ENCODE measurements at places on chromosomes 1 and 21.

GRCh38 chr1:7247158-7247557 is 461.9 kb downstream of the CAMTA1 start:
- DNase-seq: no peak

- DNase-seq: peak; percentile 69
Observed at GRCh38 chr1:67831850-67832513, 1.3 kb downstream of the GNG12 start.

DNA sequence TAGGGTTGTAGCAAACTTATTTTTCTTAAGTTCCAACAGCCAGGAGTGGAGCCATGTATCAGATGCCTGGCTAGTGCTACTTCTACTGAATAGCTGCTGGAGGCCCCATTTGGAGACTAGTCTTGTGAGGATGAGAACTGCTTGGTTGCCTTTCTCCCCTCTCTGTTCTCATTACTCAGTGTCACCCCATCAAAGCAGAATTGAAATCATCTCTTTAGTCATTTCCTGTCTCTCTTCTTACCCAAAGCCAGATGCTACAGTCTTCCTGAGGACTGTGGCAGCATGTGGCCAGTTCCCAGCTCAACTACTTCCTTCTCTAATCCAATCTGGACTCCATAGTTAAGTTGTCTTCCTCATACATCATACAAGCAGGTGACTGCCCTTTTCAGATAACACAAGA is 197.5 kb downstream of the BRINP2 start:
- no peak for DNase-seq

- DNase-seq: no peak
Observed at GRCh38 chr21:34364921-34365320, 1.1 kb downstream of the KCNE2 start.

GRCh38 chr1:229128066-229128608 is 142.8 kb upstream of the RAB4A start:
- DNase-seq: no peak

DNA sequence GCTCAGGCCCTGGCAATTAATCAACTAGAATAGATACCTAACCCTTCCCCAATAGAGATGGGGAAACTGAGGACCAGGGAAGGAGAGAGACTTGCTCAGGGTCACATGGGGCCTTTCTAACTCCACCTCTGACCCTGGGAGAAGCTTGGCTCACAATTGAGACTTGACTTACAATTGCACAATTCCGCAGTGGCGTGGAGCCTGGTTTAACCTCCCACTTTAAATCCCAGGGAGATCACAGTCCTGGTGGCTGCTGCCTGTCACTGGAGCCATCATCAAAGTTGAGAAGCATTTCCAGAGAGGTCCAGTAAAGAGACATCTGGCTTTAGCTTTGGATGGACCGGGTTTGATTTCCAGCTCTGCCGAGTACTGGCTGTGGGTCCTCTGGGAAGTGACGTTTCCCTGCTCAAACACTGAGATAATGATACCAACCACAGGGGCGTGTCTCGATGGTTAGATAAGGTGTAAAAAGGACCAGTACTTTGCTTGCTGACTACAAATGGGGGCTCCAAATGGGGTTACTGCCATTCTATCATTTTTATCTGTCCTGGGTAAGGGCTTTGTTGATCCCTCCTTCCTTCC is 39.3 kb downstream of the TRIM62 start:
- DNase-seq: no peak

DNA sequence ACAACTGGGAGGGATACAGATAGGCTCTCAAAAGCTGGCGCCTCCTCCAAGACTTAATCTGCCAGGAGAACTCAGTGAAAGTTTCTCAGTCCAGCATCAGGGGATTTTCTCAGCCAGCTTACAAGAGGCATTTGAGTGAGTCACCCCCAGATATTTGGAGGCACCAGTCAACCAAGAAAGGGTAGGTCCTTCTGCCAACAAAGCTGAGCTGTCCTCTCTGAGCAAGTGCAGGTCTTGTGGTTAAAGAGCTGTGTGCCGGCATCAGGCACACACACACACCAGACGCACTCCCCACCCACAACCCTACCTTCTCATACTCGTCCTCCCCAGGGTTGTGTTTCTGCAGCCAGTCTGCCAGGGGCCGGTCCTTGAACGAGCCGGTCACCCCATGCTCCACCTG is 27.0 kb upstream of the PPP1R15B start:
- DNase-seq: no peak

- no peak for DNase-seq
Observed at GRCh38 chr1:30303387-30303786, 420.0 kb downstream of the MATN1 start.

GRCh38 chr1:186518822-186519381 is 58.0 kb upstream of the PDC start:
- no peak for DNase-seq

DNA sequence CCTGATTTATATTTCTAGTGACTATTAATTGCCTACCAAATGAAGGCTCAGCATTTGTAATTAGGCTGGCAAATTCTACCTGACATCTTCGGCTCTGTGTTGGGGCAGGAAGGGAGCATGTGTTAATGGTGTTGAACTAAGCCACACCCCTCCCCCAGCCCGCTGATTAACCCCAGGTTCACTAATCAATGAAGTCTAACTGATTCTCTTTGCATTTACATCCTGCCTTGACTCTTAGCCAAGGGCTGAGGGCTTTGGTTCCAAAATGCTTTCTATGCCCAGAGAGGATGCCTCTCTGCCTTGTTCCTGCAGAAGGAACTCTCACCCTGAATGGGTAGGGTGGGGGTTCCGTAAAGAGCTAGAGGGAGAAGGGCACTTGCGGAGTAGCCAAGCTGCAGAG is 393.1 kb downstream of the CAMTA1 start:
- no peak for DNase-seq

DNA sequence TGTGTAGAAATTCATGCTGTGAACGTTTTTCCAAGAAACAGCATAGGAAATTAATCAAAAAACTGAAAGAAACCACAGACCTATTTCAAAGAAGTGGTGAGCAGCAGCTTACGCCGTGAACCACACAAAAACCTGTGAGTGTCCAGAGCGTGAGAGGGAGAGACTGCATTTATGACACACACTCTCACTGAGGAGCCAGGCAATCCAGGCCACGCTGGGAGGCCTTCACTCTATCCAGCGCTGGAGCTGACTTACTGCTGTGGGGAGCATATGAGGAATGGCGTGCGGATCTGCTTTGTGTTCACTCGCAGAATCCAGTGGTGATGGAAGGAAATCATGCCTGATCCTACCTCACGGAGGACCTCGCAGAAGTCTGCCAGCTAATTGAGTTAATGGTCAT is 12.7 kb downstream of the ADAMTS1 start:
- no peak for DNase-seq

- no peak for DNase-seq
Observed at GRCh38 chr1:14363707-14364413, 234.6 kb upstream of the KAZN start.

DNA sequence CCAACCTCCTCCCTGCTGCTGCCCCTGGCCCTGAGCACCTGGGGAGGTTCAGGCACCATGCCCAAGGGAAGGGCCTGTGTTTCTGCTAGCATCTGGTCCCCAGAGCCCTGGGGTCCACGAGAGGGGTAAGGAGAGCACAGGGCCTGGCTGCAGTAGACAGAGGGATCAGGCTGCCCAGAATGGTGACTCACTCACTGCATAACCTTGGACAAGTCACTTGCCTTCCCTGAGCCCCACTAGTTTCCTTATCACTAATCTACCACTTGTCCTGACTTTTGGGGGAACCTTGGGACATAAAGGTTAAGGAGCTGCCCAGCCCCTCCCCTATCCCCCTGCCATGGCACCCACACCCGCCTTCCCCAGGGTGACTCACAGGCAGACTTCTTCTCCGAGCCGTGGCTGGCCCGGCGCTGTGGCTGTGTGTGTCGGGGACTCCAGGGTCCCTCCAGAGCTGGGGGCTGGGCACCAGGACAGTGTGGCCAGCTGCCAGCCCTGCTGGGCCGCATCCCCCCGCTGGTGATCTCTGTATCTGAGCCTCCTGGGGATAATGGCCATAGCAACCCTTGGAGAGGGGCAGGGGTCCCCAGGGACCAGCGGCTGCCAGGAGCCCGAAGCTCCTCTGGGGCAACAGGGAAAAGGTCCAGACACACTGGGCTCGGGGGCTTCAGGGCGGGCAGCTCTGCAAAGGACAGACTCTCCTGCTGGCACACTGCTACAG is 4.0 kb downstream of the ARHGEF19 start:
- DNase-seq: no peak

DNA sequence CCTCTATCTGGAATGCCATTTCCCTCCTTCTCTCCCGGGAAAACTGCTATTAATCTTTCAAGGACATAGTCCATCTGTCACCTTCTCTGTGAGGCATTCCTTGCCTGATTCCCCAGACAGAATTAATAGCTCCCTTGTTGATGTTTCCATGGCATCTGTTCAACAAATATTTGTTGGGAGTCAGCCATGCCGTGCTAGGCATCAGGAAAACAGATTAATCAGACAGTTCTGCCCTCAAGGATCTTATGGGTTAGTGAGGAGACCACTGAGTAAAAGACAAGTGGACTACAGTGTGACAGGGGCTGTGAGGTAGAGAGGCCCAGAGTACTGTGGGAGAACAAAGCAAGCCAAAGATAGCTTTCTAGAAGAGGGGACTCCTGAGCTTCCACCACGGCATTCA is 11.4 kb upstream of the MAGOH start:
- no peak for DNase-seq

Measured in right hindlimb (tissue), 1 donor.